Breast epithelium (tissue), 4 donors: ENCODE measurements at places on chromosomes 2 and 18. TPM values are rescaled to one million over a fixed set of nuclear protein-coding genes. Genes with fewer than 3 reads are reported as not detected.

GRCh38 chr2:165886487-165887146, 67.0 kb downstream of the TTC21B start:
- DNase-seq, result no peak

DNA sequence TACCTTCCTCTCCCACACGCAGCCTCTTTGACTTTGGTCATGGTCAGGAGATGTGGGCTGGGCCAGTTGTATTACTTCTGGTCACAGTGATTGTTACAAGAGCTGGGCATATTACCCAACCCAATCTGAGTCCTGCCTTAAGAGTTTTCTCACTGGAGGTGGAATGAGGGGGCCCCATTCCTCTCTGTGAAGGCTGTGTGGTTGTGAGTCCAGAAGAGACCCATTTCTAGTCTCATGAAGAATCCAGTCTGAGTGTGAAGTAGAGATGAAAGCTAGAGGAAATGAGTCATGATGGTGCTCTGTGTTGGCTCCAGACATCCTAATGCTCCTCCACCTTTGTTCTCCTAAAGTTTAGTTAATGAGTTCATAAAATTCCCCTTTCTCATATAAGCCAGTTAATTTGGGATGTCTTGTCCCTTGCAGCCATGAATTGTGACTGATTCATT, 50.8 kb upstream of the RASGRP3 start:
- DNase-seq, result no peak

DNA sequence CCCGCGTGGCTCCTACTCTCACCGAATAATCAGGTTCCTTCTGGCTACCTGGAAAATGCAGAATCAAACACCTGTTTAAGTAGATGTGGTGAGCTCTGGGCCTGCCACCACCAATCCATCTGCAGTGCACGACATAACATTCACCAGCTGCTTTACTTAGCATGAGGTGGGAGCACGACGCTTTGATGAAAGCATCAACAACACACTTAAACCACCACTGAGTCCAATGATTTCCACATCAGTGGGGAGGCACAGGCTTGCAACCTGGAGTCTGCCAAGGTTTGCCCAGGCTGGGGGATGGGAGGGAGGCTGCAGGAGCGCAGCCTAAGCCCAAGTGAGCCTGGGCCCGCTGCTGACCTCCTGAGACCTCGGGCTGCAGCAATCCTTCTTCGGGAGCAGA, 415.5 kb downstream of the MEIS1 start:
- DNase-seq, result no peak

- no peak for DNase-seq
Measured at GRCh38 chr2:196804381-196804780, 4.8 kb downstream of the C2orf66 start.

GRCh38 chr2:182088681-182089320, 103.1 kb downstream of the PPP1R1C start:
- DNase-seq, result no peak

DNA sequence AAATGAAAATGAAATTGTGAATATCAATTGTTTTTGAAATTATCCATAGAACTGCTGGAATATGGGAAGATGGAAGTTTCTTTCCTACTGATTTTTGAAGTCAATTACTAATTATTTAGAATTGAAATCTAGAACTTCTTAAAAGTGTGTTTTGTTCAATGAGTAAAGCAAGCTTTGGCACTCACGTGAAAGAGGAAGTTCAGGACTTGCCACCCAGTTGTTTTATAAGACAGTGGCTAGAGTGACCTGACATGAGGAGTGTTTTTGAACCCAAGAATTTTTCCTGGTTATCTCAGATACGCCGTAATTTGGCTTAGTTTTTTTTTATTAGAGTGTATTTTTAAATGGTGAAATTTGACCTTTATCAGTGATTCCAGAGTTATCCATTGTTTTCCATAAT, 3.5 kb downstream of the MXD1 start:
- DNase-seq, result no peak

DNAH7 gene
- total RNA-seq, result 7.2 TPM

PAIP2B gene
- 13.0 TPM for total RNA-seq

CHPF gene
- total RNA-seq, result 49.0 TPM
